Foreskin keratinocyte (primary cell): ENCODE measurements at places on chromosomes 3 and 15.
A peak's percentile ranks its signal among the peaks of the same experiment; 100 is the strongest.

DNA sequence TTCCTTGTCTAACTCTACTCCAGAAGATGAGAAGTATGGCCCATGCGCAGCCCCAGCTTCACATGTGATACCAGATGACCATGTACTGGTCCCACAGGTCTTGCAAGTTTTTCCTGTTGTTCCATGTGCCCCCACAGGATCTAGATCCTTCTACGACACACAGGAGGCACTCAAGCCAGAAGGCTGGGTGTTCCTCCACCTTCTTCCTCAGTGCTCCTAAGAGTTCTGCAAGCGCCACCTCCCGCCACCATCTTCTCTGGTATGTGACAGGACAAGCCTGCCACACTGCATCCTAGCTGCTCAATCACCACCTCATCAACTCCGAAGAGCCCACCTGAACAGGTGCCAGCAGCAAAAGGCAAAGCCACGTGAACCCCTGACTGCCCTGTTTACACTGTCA lies 43.1 kb downstream of the XXYLT1 start:
- DNase-seq = no peak

- DNase-seq = no peak
Observed at GRCh38 chr3:46321461-46322104, 32.3 kb upstream of the CCR2 start.

DNA sequence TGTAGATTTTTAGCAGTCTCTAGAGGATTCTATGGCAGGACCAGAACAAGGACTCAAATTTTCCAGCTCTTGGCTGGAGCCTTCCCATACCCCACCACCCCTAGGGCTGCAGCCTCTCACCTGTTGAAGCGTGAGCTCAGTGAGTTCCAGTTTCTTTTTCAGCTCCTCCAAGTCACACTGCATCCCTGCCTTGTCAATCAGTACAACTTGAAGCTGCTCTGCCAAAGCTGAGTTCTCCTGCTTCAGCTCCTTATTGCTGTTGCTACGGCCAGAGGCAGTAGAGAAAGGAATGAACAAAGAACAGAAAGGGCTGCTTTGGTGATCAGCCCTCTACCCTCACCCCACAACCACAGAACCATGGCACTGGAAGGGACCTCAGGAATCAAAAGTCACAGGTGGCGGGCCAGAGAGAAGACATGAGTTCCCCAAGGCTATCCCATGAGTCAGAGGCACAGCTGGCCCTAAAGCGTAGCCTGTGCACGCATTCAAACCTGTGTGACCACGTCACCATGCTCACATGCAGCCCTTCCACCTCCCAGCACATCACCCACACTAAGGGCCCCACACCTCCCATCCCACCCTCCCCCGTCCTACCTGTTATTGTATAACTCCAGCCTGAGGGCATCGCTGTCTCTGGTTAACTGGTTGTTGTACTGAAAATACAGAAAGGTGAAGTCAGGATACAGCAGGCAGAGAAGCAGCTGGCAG lies 83.3 kb upstream of the C2CD4B start:
- peak; percentile 92 for DNase-seq

- DNase-seq = no peak
Observed at GRCh38 chr3:149967086-149967685, 3.5 kb downstream of the PFN2 start.

- no peak for DNase-seq
Observed at GRCh38 chr3:170057550-170057949, 19.8 kb downstream of the GPR160 start.

GRCh38 chr3:184537885-184538665 lies 23.5 kb upstream of the EPHB3 start:
- DNase-seq = no peak

DNA sequence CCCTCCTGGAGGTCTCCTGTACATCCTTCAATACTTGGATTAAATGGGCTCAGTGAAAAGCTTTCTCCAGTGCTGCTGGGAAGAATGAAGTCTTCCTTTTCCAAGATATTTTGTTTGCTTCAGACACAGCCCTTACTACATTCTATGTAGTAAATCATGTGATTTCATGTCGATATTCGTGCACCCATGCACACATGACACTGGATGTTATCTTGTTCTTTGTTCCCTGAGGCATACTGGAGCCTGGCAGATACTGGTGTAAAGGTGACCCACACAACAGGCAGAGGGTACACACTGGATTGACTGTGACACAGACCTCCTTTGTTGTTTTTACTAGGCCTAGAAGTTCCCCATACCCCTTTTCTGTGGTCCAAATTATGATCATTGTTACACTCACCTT lies 40.3 kb upstream of the ATP2C1 start:
- no peak for DNase-seq

DNA sequence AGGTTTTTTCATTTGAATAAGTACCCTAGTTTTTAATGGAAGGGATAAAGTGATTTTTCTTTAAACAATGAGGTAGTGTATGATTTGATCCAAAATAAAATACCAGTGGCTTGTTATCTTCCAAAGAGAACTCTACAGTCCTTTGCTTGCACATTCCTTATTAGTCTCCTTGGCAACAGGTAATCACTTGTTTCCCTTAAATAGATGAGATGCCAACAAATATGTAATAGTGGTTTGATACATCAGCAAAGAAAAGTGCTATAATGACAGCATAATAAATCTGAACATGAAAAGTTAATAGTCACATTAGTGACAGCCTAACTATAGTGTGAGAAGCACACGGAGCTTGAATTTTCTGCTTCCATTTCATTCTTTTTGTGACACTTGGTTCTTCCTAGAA lies 360.2 kb downstream of the ZNF385D start:
- no peak for DNase-seq

GRCh38 chr3:60403866-60404265 lies 847.4 kb downstream of the FHIT start:
- no peak for DNase-seq

GRCh38 chr3:173465112-173465511 lies 67.6 kb downstream of the NLGN1 start:
- DNase-seq = peak; percentile 46

DNA sequence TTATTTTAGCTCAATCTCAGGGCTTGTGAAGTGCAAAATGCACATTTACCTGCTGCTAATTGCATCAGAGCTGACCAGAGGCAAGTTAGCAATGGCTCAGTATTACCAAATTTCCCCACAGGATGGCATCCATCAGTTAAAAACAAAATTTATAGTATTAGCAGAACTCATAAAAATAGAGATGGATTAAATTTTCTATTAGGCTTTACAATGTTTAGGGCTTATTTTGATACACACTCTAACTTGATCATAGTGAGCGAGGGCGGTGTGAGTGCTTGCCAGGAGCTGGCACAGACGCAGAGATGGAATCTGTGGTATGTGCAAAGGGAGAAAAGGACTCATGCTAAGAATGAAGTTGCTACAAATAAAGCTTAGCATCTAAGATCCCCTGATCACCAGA lies 241.0 kb downstream of the NSUN3 start:
- DNase-seq = peak; percentile 8

GRCh38 chr15:81107889-81108288 lies 26.2 kb upstream of the CFAP161 start:
- DNase-seq = no peak

DNA sequence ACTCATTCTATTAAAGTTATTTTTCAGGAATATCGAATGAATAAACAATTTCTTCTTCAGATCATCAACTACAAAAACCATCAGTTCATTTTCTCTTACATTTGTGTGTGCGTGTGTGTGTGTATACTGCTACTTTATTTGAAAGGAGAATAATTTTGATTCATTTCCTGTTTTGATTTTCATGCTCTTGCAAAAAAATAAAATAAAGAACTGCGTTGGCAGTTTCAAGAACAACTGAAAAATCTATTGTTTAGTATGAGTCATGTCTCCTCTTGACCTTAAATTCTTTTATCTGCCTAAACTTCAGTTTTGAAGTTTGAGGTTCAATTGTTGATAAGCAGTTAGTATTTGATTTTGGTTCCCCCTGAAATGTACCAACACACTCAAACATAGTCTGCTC lies 540.8 kb downstream of the FGF12 start:
- no peak for DNase-seq

GRCh38 chr15:101810876-101811275 lies 1.1 kb upstream of the OR4F15 start:
- no peak for DNase-seq

GRCh38 chr3:194022052-194022451 lies 113.9 kb upstream of the HES1 start:
- no peak for DNase-seq

- no peak for DNase-seq
Observed at GRCh38 chr15:83109532-83109931, 2.1 kb downstream of the TM6SF1 start.

DNA sequence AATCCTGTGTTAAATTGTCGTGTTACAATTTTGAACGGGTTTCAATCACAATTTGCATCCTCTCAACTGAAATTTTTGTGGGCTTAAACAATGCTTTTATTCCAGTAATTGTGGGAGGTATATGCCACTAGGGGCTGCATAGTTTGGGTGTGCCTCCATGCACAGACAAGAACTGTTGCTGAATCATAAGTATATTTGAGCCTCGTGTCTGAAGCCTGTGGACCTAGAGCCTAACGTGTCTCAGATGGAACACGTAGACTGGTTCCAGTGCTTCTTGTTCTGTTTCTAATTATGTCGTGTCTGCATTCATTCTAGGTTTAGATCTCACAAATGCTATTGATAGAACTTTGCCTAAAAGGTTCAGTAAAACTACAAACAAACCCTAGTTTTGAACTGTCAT lies 363.4 kb downstream of the RBMS3 start:
- no peak for DNase-seq

DNA sequence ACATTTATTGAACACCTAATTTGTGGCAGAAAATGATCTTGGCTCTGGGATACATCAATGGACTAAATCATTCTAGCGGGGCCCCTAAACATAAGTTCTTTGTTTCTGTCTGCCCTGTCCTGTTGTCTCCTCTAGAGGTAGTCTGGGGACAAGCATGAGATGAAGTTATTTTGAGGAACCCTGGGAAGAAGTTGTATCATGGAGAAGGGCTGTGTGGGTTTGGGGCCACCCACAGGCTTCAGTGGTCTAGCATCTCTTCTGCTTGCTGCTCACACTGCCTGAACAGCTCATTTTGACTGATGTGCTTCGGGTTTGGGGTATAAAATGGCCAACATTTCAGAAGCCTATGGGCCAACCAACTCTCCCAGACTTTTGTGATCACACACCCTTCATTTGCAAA lies 50.3 kb upstream of the OSBPL11 start:
- no peak for DNase-seq

DNA sequence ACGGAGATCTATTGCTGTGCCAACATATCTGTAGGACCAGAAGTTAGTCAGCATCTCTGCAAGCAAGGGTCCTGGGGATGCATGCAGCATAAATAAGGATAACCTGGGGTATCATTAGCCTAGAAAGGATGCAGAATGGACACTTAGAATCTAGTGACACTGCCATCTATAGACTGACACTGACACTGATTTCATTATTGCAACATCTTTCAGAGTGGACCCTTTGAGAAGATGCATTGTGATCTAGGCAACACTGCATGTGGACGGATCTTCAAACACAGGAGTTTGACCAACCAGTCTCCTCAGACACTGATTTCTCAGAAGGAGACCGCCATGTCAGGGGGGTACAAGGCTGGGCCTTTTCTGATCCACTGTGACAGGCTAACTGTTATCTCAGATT lies 52.4 kb downstream of the SCN10A start:
- no peak for DNase-seq

DNA sequence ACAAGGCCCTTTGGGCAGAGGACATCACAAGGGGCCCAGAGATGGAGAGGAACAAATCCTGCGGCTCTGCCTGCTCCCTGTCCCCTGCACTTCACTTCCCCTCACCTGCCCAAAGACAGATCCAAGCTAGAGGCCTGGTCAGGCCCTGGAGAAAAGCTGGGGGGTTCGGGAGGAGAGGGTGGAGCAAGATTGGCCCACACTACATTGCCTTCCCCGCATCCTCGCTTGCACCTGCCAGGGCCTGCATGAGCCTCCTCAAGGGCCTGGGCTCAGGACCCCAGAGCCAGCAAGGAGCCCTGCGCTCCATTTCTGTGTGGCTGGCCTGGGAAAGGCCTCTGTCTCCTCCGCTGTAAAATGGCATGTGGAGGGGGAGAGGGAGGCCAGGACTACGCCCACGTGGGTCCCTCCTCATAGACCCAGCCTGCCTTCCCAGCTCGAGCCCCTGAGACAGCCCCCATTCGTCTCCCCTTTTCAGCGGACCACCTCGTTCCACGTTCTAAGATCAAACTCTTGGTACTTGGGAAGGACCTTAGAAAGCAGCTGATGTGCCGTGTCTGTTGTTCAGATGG lies 106.0 kb downstream of the HMG20A start:
- no peak for DNase-seq

- no peak for DNase-seq
Observed at GRCh38 chr15:64902863-64903262, 8.8 kb upstream of the ANKDD1A start.

- no peak for DNase-seq
Observed at GRCh38 chr3:3772920-3773319, 26.3 kb upstream of the LRRN1 start.

DNA sequence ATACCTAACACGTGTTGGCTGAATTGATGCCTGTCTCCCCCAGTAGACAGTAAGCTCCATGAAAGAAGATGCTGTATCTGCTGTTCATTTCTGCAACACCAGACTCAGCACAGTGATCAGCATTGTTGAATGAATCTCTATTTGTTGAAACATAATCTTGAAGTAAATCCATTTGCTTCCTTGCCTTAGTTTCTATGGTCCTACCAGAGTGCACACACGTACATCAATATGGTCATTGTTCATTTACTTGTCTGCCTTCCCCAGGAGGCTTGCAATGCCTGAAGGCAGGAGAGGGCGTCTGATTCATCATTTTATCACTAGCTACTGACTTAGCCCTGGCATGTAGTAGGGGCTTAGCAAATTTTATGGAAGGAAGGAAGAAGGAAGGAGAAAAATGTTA lies 19.2 kb downstream of the RBP2 start:
- DNase-seq = peak; percentile 53

- no peak for DNase-seq
Observed at GRCh38 chr3:178900029-178900646, 171.5 kb downstream of the ZMAT3 start.

DNA sequence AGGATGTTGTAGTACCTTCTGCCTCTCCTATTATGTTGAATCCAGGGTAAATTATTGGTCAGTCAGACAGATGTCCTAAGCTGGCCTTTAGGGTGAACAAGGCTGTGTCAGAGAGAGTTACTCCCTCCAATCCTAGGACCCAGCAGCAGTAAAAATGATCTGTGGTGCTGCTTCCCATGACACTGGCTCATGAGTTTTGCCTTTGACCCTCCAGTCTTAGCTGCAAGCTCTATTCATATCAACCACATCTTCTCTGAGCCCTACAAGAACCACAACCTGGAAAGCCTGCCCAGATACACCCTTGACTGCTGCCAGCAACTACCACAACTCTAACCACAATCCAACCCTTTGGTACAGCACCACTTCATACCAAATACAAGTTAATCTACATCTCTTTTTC lies 27.2 kb upstream of the PHLDB2 start:
- DNase-seq = no peak

GRCh38 chr15:69478259-69478781 lies 25.7 kb downstream of the RPLP1 start:
- DNase-seq = no peak

- DNase-seq = no peak
Observed at GRCh38 chr3:180058238-180058637, 21.5 kb upstream of the PEX5L start.
